Endothelial cell (in vitro differentiated cells): ENCODE measurements at places on chromosomes 7 and 10. TPM values are rescaled to one million over a fixed set of nuclear protein-coding genes. Genes with fewer than 3 reads are reported as not detected.

Gene GPR85
- total RNA-seq: 3.0 TPM

DNA sequence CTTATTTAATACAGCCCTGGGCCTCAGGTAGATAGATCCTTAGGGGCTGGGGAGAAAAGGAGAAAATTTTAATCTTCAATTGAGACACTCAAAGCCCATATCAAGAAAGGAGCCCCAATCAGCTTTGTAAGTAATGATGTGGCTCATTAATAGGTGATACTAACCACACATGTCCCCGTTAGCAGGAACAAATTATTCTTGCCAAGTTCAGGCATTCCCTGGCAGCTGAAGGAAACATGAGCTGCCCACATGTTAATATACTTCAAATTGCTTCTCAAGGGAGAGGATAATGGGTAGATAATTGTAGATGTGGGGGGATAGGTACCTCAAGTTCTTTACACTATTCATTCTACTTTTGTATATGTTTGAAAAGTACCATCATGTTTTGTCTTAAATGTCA, 14.5 kb downstream of the IFIT5 start:
- no peak overlapping the region for H3K27ac ChIP-seq
- no peak overlapping the region for H3K4me3 ChIP-seq
- no peak for DNase-seq
- H3K36me3 ChIP-seq: no peaks in the 10 kb centered on the region
- peaks cover 3% of the 10 kb centered on the region for H3K4me1 ChIP-seq

Gene SORCS1
- 0.56 TPM for total RNA-seq

DNA sequence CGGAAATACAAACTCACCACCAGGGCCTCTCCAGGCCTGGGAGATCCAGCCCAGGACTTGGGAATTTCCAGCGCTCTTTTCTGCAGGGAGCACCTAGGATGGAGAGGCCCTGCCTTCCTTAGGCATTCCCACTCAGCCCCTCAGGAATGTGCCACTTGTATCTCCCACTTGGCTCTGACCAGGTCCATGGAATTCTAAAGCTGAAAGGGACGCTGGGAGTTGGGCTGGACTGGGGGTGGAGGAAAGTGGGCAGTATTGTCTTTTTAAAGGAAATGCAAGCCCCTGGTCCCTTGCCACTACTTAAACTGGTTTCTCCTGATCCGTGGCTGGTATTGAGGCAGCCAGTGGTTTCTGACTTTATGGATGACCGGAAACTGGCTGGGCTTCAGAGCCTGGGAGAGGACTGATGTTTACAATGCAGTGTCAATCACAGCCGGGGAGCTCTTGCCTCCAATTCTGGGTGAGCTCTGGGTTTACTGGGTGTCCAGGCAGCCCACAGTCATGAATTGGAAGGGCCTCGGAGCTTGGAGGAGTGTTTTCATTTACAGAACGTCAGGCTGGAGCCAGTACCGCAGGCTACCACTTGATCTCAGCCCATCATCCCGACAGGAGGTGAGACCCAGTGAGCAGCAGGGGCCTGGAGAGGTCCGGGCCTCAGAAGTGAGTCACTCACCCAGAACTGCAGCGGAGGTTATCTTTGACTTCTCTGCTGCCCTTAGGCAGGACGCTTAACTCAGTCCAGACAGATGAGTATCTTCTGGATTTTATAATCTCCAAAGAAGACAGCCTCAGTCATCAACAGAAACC, 27.3 kb downstream of the AGAP3 start:
- peak overlapping the region; percentile 81 for H3K27ac ChIP-seq
- H3K36me3 ChIP-seq: peaks cover 11% of the 10 kb centered on the region
- peak overlapping the region; percentile 76 for H3K4me3 ChIP-seq
- H3K4me1 ChIP-seq: peaks cover 39% of the 10 kb centered on the region

GRCh38 chr10:103470761-103471653, 8.0 kb downstream of the CALHM3 start:
- H3K27me3 ChIP-seq: peaks cover 2% of the 10 kb centered on the region
- H3K4me1 ChIP-seq: peaks cover 6% of the 10 kb centered on the region
- no peak for DNase-seq
- no peak overlapping the region for H3K4me3 ChIP-seq

Gene HECW1
- 0.15 TPM for total RNA-seq

- peaks cover 23% of the 10 kb centered on the region for H3K4me1 ChIP-seq
- H3K36me3 ChIP-seq: peaks cover 3% of the 10 kb centered on the region
- H3K27ac ChIP-seq: no peak overlapping the region
- no peak for DNase-seq
These were observed 4.2 kb downstream of the BNIP3 start for GRCh38 chr10:131977323-131978096.

- H3K4me1 ChIP-seq: peaks cover 22% of the 10 kb centered on the region
- no peak overlapping the region for H3K4me3 ChIP-seq
- peaks cover 7% of the 10 kb centered on the region for H3K27me3 ChIP-seq
- H3K36me3 ChIP-seq: no peaks in the 10 kb centered on the region
- no peak for DNase-seq
These were observed 61.5 kb downstream of the TNS3 start for GRCh38 chr7:47520406-47520805.

Gene HOXA10
- not detected for total RNA-seq

- H3K4me1 ChIP-seq: peaks cover 8% of the 10 kb centered on the region
- no peak overlapping the region for H3K27ac ChIP-seq
- H3K27me3 ChIP-seq: peaks cover 1% of the 10 kb centered on the region
- H3K4me3 ChIP-seq: no peak overlapping the region
- DNase-seq: peak; percentile 47
These were observed 21.0 kb downstream of the ZCWPW1 start for GRCh38 chr7:100407285-100408180.
